Fibroblast of skin of right quadriceps (primary cell): ENCODE measurements at places on chromosomes 1 and 21.

DNA sequence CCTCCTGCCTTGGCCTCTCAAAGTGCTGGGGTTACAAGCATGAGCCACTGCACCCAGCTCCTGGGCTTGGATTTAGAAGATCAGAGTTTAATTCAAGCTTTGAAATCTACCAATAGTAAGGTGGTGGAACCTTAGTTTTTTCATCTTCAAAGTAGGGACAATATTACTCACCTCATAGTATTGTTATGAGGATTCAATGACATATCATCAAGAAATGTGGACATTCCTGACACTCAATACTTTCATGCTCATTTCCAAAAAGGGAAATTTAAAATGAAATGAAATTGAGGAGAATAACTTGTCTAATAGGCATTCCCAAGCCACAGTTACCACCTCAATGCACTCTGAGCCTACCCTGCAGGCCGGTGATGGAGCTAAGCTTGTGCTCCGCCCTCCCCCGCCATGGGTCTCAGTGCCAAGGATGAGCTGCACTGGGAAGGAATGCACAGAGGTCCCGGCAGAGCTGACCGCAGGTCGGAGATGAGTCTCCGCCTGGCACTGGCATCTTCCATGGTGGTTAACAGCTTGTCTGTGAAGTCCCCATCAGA is 56.5 kb upstream of the BCAR3 start:
- peak; percentile 94 for DNase-seq

GRCh38 chr1:78367700-78368099 is 123.1 kb upstream of the PTGFR start:
- DNase-seq = no peak

DNA sequence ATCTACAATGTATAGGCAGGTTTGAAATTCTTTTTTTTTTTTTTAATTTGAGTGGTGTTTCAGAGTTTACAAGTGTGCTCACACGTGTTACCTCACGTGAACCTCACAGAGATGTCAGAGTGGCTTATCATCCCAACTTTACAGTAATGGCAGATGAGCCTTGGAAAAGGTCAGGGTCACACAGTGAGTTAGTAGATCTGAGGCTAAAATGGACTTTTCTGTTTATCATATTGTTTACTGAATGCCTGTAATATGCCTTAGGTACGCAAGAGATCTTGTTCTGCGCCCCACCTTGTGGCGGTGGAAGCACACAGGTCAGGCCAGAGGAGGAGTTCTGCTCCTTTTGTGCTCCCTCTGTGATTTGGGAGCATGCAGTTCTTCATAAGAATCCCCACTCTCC is 80.0 kb downstream of the DYRK1A start:
- no peak for DNase-seq

DNA sequence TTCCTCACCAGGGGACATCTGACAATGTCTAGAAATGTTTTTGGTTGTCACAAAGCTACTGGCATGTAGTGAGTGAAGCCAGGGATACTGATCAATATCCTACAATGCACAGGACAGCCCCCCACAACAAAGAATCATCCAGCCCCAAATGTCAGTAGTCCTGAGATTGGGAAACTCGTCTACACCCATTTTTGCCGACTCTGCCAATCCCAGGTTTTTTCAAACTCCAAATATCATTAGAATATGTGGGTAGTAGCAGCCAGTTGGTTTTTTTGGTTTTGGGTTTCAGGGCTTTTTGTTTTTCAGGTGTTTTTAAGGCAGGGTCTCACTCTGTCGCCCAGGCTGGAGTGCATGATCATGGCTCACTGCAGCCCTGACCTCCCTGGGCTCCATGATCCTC is 5.9 kb downstream of the SPATA46 start:
- DNase-seq = no peak

DNA sequence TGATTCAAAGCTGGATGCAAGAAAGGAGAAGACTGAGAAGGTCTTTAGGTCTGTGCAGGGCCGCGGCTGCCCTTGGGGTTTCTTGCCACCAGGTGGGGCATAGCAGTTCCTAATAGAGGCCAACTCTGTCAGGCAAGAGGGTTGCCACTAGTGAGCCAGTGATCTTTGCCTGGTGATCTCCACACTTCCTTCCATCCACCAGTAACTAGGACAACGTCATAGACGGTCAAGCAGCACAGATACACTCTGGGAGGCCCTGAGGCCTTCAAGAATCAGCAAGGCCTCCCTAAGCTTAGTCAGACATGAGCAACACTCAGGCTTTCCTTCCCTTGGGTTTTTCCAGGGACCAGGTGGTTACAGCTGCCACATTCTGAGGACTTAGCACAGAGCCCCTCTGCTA is 32.9 kb upstream of the ATP2B4 start:
- no peak for DNase-seq

GRCh38 chr1:44947774-44948311 is 38.6 kb downstream of the EIF2B3 start:
- DNase-seq = no peak

GRCh38 chr1:222792744-222793143 is 22.1 kb upstream of the DISP1 start:
- DNase-seq = no peak

DNA sequence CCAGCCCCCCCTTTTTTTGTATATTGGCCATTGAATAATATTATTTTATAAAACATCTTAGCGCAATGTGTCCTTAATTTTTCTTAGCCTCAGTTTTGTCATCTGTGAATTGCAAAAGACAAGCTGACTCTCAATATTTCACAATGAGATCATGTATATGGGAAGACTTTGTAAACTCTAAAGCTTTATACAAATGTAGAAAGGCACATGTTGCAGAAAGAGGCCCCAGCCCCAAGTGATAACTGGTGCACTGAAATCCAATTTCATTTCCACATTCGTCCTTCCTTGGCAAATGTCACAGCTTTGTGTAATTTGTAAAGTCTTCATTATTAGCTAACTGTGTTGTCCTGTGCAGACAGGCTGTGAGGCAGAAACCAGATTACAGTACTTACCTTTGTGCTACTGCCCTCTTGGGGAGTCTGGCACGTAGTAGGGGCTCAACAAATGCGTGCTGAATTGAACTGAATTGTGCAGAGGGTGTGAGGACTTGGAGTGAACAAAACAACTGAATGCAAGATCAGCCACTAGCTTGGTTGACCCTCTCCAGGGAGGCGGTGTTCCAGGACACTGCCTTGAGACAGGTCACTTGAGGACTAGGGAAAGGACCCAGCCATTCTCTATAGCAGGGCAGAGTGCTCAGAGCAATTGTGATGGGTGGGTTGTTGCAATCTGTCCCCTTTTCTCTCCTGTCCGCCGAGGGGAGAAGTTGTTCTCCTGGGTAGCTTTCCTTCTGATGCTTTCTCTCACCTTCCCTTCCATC is 74.6 kb downstream of the LMO4 start:
- DNase-seq = no peak
